ENCODE measurements at places on chromosomes 3 and 15. TPM values are rescaled to one million over a fixed set of nuclear protein-coding genes. Genes with fewer than 3 reads are reported as not detected.

Gene TTLL13
- total RNA-seq = not detected

Gene UBE2E1
- total RNA-seq = 96.8 TPM

Gene SOX14
- total RNA-seq = not detected

Gene GPR149
- total RNA-seq = not detected

Gene MAGEF1
- 22.9 TPM for total RNA-seq

Gene IGSF11
- 0.75 TPM for total RNA-seq

Gene CLDND1
- total RNA-seq = 132 TPM

Gene PARP15
- 2.3 TPM for total RNA-seq

DNA sequence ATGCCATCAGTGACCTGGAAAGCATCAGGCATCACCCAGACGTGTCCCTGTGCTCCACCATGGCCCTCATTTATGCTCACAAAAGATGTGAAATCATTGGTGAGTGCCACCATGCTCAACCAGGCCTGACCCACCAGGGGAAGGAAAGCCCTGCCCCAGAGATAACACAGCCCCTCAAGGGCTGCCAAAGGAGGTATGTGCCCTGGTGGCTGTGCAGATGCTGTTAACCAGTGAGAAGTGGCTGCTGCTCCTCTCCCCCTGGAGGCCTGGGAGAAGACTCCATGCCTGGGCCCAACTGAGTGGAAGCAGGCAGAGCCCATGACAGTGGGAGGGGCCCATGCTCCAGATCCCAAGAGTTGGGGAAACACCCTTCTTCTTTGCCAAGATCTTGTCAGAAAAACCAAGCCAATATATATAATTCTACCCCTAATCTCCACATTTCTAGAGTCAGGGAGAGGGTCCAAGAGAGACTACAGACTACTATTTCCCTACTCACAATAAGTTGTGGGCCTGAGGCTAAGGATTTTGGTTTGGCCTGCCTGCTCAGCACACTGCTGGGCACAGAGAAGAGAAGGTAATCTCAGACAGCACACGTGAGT lies 2.7 kb downstream of the TTC21A start:
- H3K4me1 ChIP-seq = no peaks in the 10 kb centered on the region
- H3K27me3 ChIP-seq = no peaks in the 10 kb centered on the region
- H3K4me3 ChIP-seq = no peak overlapping the region
- no peak overlapping the region for H3K27ac ChIP-seq

DNA sequence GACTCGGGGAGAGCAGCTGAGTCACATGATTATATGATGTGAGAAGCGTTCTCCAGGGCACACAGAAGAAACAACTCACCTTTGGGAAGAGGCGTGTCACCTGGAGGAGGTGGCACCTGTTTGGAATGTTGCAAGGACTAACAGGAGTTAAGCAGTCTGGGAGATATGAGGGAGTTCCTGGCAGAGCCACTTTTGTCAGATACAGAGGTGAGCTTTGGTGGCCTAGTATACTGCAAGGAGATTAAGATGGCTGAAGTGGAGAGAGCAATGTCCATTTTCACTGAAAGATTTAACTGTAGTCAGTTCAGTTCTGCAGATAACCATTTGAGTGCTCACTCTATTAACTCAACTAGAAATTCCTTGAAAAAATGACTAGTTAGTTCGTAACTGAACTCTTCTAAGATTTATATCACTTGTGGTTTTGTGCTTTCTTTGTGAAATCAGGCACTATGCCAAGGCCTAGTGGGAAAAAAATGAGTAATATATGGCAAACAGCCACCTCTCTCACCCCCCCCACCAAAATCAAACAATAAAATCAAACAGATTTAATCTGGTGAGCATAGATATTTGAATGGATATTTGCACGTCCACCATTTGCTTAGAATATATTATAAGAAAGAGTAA lies 61.3 kb downstream of the CRYBG3 start:
- no peaks in the 10 kb centered on the region for H3K27me3 ChIP-seq
- no peaks in the 10 kb centered on the region for H3K4me1 ChIP-seq
- DNase-seq = no peak
- no peak overlapping the region for H3K27ac ChIP-seq
- no peaks in the 10 kb centered on the region for H3K36me3 ChIP-seq

- no peaks in the 10 kb centered on the region for H3K36me3 ChIP-seq
- no peak for DNase-seq
- no peaks in the 10 kb centered on the region for H3K27me3 ChIP-seq
- no peaks in the 10 kb centered on the region for H3K4me1 ChIP-seq
- no peak overlapping the region for H3K27ac ChIP-seq
Measured at GRCh38 chr15:81052046-81052445, 51.3 kb downstream of the TLNRD1 start.

GRCh38 chr3:102177075-102177755 lies 257.6 kb upstream of the ZPLD1 start:
- no peak overlapping the region for H3K27ac ChIP-seq
- no peak overlapping the region for H3K4me3 ChIP-seq
- no peaks in the 10 kb centered on the region for H3K27me3 ChIP-seq
- H3K4me1 ChIP-seq = peaks cover 17% of the 10 kb centered on the region

DNA sequence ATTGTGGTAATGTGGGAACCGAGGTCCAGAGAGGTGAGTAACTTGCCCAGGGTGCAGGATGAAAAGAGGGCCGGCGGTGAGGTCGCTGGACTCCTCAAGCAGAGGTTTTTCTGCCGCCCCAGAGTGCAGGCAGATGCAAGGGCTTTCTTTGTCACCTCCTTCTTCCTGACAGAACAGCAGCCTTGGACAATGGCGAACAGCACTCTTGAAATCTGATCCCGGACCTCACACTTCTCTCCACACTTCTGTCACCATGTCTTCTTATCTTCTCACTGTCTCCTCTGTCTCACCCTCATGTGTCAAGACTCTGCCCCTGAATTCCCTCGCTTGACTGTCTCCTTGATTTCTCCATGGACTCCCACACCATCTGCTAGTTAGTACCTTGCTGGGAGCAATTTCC lies 15.4 kb upstream of the VPS8 start:
- H3K36me3 ChIP-seq = no peaks in the 10 kb centered on the region
- H3K4me1 ChIP-seq = no peaks in the 10 kb centered on the region
- no peaks in the 10 kb centered on the region for H3K27me3 ChIP-seq
- no peak overlapping the region for H3K27ac ChIP-seq
- H3K4me3 ChIP-seq = no peak overlapping the region

GRCh38 chr3:41697702-41698101 lies 264.2 kb downstream of the ULK4 start:
- no peak for DNase-seq
- no peak overlapping the region for H3K27ac ChIP-seq
- no peaks in the 10 kb centered on the region for H3K27me3 ChIP-seq
- H3K36me3 ChIP-seq = no peaks in the 10 kb centered on the region
- no peaks in the 10 kb centered on the region for H3K4me1 ChIP-seq

DNA sequence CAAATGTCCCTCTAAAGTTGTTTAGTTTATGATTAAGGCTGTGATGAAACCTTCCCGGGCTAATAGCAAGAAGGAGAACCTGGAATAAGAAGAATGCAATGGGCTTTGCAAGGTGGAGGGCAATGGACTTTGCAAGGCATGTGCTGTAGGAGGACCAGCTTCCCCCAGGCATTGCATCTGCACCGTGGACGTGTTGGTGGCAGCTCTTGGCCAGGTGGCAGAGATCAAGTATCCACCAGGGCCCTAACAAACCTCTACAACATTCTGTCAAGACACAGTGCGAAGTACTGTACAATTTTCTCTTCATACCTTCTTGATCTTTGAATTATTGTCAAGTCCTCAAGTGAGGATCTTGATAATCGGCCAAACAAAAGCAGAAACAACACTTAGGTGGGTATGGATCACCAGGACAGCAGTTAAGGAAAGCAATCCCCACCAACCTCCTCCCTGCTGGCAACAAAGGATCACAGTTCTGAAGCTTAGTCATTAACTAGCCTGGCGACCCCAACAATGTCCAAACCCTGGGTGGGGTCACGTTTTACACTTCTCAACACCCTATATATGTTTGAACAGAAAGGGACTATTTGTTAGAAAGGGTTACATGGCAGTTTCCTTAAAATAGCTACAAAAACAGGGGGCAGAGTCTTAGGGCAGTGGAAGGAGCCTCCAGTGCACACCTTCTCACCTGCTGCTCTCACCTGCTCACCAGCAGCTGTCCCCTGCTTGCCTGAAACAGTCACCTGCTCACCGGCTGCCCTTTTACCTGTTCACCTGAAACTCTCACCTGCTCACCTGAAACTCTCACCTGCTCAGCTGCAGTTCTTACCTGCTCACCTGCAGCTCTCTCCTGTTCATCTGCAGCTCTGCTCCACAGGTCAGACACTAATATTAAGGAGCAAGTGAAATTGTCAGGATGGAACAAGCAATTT lies 137.9 kb upstream of the LIPC start:
- no peak overlapping the region for H3K27ac ChIP-seq
- no peaks in the 10 kb centered on the region for H3K4me1 ChIP-seq
- H3K4me3 ChIP-seq = no peak overlapping the region
- no peaks in the 10 kb centered on the region for H3K27me3 ChIP-seq
- H3K36me3 ChIP-seq = no peaks in the 10 kb centered on the region

DNA sequence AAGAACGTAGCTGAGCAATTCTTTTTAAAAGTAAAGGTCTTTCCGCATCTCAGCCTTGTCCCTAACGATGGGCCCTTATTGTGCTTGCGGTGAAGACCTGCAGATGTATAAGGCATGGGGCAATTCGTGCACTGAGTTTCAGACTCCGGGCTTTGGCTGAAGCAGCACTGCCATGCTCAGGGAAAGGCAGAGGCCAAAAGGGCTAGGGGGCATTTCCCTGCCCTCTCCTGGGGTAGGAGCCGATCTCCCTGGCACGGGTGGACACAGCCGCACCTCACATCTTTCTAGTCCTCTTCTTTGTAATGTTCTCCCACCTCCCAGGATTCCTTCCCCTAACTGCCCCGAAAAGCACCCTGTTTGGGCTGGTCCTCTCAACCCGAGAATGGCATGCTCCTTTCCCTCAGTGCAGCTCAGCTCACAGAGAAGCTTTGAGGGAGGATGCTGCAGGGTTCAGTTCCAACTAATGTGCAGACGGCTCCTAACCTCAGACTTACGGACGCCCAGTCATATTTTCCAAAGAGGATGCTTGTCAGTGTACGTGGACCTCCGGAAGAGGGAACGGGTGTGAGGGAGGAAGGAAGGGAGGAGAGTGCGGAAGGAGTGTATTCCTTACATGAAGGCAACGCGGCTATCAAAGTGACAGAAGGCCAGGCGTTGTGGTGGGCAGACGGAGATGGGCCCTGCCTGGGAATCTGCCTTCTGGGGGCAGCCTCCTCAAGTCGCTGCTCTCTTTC lies 61.2 kb downstream of the SYNM start:
- H3K4me3 ChIP-seq = no peak overlapping the region

- no peaks in the 10 kb centered on the region for H3K27me3 ChIP-seq
- no peak for DNase-seq
- H3K4me3 ChIP-seq = no peak overlapping the region
- H3K36me3 ChIP-seq = no peaks in the 10 kb centered on the region
- no peaks in the 10 kb centered on the region for H3K4me1 ChIP-seq
- no peak overlapping the region for H3K27ac ChIP-seq
Measured at GRCh38 chr3:160090653-160091052, 102.0 kb downstream of the IL12A start.

- DNase-seq = no peak
- no peak overlapping the region for H3K27ac ChIP-seq
- H3K27me3 ChIP-seq = no peaks in the 10 kb centered on the region
- no peak overlapping the region for H3K4me3 ChIP-seq
- no peaks in the 10 kb centered on the region for H3K36me3 ChIP-seq
Measured at GRCh38 chr15:44298878-44299277, 10.4 kb downstream of the GOLM2 start.

DNA sequence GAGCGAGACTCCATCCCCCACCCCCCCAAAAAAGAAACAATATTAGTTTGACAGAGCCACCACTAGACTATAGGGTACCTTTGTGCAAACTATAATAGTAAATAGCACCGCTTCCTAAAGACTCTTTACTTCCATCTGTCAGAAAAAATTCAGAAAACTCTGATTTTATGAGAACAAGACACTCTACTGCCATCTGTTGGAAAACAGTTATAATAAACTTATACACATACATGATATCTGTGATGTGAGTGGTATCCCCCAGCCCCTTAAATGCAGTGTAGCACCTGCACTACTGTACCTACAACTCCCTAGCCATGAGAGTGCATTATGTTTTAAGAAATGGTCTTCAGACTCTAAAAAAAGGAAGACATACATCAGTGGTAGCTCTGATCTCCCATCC lies 47.1 kb upstream of the CTDSPL start:
- peaks cover 19% of the 10 kb centered on the region for H3K4me1 ChIP-seq
- H3K27me3 ChIP-seq = no peaks in the 10 kb centered on the region
- DNase-seq = no peak
- peaks cover under 1% of the 10 kb centered on the region for H3K36me3 ChIP-seq

DNA sequence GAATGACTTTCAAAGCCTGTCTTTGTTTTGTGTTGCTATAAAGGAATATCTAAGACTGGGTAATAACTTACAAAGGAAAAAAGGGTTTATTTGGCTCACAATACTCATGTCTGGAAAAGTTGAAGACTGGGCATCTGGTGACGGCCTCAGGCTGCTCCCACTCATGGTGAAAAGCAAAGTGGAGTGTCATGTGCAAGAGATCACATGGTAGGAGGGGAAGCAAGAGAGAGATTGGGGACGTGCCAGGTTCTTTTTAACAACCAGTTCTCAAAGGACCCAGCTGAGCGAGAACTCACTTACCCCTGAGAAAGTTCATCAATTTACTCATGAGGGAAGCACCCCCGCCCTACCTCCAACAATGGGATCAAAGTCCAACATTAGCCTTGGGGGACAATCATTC lies 929.4 kb downstream of the ROBO1 start:
- no peaks in the 10 kb centered on the region for H3K4me1 ChIP-seq
- H3K27ac ChIP-seq = no peak overlapping the region
- H3K36me3 ChIP-seq = no peaks in the 10 kb centered on the region
- no peak for DNase-seq

GRCh38 chr3:331881-332280 lies 135.3 kb downstream of the CHL1 start:
- no peaks in the 10 kb centered on the region for H3K36me3 ChIP-seq
- H3K27ac ChIP-seq = no peak overlapping the region
- no peaks in the 10 kb centered on the region for H3K27me3 ChIP-seq
- no peaks in the 10 kb centered on the region for H3K4me1 ChIP-seq

DNA sequence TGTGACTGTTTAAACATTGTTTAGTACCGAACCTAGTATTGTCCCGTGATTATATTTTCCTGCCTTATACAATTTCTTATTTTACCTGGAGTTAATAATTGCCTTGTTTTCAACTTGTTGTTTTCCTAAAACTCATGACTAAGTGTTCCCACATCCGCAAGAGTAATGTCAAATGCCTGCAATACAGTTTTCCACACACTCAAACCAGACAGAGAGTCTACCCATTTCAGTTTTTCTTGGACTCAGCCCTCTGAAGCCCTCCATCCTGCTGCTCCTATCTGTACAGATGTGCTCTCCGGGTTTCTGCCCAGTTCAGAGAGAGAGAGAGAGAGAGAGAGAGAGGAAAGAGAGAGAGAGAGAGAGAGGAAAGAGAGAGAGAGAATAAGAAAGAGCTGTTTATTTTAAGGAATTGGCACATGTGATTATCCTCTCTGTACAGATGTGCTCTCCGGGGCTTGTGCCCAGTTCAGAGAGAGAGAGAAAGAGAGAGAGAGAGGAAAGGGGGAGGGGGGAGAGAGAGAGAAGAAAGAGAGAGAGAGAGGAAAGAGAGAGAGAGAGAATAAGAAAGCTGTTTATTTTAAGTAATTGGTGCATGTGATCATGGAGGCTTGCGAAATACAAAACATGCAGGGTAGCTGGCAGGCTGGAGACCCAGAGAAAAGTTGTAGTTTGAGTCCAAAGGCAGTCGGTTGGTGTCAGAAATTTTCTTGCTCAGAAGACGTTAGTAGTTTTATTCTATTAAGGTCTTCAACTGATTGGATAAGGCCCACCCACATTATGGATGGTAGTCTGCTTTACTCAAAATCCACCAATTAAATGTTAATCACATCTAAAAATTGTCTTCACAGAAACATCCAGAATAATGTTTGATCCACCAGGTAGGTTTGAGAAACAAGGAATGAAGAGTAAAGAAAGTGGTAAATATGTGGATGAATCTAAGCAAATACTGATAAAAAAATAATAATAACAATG lies 104.1 kb upstream of the GOLGA8J start:
- H3K27me3 ChIP-seq = no peaks in the 10 kb centered on the region
- DNase-seq = no peak
- no peak overlapping the region for H3K4me3 ChIP-seq
- no peak overlapping the region for H3K27ac ChIP-seq
- H3K36me3 ChIP-seq = no peaks in the 10 kb centered on the region
